IPS DF 19.7 (cell line): ENCODE measurements at places on chromosomes 3 and 15.

- DNase-seq = no peak
Observed at GRCh38 chr3:128706086-128706615, 19.8 kb upstream of the RAB7A start.

- DNase-seq = no peak
Observed at GRCh38 chr3:87053553-87053952, 62.6 kb upstream of the VGLL3 start.

DNA sequence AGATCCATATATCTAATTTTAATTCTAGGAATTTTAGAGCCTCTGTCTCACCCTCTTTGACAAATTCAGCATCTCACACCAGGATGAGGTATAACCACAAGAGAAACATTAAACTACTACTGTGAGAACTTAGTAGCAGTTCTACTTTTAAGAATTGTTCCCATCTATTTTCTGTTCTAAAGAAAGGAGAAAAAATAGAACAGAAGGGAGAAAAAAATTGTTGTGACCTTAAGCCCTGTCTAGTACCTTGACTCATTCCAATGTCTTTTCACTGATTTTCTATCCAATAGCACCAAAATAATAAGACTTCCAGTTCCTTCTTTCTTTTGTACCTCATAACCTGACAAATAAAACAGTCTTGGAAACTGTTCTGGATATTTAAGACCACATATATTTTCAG, 37.0 kb downstream of the FRMD5 start:
- DNase-seq = no peak

GRCh38 chr3:69787436-69788168, 48.3 kb downstream of the MITF start:
- no peak for DNase-seq

GRCh38 chr3:12695112-12695511, 31.2 kb upstream of the RAF1 start:
- DNase-seq = no peak

DNA sequence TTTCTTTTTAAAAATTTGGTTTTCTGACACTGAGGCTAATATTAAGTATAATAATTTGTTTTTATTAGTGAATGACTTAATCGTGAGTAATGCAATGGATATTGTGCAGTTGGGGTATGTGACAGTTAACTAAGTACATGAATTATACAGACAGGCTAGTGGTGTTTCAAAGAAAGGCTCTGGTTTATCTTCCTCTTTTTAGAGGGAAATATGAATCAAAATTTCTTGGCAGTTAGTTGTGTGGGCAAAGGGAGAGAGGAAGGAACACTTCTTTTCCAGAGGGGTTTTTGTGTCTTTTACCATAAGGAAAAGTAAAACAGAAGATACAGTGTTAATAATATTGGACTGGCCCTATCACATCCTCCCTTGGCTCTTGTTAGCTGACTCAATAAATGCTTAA, 2.7 kb downstream of the ZNF654 start:
- DNase-seq = no peak

DNA sequence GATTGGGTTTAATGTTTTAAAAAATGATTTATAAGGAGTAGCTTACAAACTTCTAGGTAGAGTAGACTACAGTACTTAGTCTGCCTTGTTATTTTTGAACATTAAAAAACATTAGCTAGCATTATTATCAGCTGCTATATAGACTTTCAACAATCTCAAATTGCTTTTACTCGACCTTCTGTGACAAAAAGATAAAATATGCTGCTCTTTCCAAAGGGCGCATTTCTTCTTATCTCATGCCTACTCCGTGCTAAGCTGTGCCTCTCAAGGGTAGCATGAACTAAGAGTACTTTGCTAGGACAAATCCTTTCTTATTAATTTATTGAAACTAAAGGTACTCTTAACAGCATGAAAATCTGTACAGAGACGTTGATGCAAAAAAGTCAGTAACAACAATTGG, 71.3 kb downstream of the SPRED1 start:
- no peak for DNase-seq

GRCh38 chr3:172070269-172070668, 30.9 kb downstream of the FNDC3B start:
- no peak for DNase-seq

DNA sequence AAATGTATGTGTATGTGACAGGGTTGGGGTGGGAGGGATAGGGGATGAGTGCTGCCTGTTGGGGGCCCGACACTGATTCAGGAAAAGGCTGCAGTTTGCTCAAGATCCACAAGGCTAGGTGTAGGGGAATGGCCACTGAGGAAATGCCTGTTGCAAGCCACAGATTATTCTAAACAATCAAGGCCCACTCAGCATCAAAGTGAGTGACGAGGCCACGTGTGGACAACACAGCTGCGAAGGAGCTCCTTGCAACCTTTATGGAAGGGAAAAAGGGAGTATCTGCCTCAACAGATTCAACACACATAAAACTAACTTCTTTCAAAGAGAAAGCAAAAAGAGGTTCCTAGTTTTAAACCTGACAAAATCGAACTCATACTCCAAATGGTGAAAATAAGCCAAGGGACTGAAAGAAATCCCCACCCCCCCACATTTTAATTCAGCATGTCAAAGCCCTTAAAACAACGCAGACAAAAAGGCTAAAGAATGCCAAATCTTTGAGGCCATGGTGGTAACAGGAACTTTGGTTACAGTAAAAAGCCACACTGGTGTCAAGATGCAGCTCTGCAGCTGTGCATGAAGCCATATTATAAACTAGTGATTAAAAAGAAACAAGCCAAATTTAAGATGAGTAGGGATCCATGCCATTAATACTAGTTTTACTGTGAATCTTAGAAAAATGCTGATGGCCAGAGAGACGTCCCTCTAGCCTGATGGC, 3.6 kb downstream of the POLG start:
- no peak for DNase-seq

DNA sequence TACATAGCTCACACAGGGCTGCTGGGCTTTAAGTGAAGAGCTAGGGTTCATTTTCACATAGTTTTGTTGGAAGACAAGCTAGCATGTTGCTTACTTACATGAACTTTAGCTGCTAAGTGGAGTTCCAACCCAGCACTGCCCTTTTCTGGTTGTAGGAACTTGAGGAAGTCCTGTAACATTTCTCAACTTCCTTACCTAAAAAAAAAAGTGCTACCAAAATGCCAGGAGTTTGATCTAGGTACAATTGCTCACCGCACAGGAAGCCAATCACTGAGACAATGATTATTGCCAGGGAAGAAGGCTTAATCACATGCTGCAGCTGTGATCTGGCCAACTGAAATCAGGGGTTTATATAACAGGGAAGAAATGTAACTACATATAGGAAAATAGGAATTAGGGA, 52.8 kb downstream of the IL12A start:
- no peak for DNase-seq

- DNase-seq = no peak
Observed at GRCh38 chr3:101884776-101885175, 35.5 kb downstream of the NFKBIZ start.

GRCh38 chr3:77380136-77380535, 340.2 kb downstream of the ROBO2 start:
- DNase-seq = no peak

DNA sequence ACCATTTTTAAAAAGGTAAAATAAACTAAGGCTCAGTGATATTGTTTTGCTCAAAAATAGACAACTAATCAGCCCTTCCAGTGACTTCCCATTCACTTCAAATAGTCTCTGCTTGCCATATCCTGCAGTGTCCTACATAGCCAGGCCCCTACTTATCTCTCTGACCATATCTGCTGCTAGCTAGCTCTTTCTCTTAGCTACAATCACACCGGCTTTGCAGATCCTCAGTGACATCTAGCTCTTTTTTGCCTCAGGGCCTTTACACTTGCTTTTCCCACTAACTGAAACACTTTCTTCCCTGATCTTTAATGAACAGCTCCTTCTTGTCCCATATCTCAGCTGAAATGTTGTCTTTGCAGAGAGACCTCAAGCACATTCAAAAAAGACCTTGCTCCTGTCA, 161.3 kb downstream of the IL5RA start:
- no peak for DNase-seq

DNA sequence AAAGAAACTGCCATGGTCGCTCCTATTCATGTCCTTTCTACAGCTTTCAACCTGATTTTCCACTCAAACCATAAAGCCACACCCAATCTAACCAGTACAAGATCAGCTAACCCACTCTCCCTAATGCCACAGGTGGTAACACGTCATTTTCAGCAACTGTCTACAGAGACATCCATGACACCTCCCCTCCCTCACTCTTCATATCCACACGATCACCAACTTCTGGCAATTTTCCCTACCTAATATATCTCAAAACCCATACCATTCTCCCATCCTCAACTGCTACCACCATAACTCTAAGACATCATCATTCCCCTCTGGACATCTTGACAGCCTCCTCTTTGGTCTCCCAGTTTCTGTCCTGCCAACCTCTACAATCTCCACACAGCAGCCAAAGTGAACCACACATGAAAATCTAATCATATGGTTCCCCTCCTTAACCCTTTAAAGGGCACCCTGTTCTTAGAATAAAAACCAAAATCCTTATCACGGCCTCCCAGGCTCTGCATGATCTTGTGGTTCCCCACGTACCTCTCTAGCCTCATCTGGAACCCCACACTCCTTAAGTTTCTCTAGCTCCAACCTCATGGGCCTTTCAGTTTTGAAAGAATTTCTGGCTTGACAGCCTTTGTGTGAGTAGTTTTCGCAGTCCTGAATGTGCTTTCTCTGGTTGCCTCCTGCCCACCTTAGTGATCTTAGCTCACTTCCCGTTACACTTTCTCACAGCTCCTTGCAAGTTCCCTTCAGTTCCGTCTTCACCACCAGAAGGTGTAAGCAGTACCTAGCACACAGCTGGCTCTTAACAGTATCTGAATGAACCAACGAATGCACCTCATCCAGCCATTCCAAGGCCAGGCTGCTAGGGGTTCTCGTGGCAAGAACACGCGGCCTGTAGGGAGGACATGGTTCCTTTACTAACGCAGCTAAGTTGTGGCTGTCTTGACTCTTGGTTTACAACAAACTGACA, 33.4 kb downstream of the SPINK8 start:
- DNase-seq = no peak

GRCh38 chr15:27025481-27025966, 54.5 kb downstream of the GABRG3 start:
- DNase-seq = no peak

- DNase-seq = no peak
Observed at GRCh38 chr15:71532994-71533393, 277.4 kb upstream of the NR2E3 start.

DNA sequence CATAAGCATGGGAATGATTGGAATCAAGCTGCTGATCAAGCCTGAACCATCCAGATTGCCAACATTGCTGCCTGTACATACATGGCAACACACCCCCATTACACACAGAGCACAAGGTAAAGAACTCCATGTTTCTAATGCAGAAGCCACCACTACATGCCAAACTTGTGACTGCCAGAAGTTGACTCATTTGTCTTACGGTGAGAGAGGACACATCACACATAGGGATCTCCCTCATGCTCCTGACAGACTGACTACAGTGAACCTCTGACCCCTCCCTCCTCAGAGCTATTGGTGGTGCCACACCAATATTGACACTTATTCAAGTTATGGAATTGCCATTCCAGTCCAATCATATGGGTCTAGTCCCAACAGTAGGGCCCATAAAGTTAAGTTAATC, 42.3 kb downstream of the EFHB start:
- DNase-seq = no peak

- DNase-seq = no peak
Observed at GRCh38 chr3:53129344-53129743, 891 bp downstream of the RFT1 start.

GRCh38 chr15:76756381-76756780, 148.8 kb downstream of the SCAPER start:
- DNase-seq = no peak

DNA sequence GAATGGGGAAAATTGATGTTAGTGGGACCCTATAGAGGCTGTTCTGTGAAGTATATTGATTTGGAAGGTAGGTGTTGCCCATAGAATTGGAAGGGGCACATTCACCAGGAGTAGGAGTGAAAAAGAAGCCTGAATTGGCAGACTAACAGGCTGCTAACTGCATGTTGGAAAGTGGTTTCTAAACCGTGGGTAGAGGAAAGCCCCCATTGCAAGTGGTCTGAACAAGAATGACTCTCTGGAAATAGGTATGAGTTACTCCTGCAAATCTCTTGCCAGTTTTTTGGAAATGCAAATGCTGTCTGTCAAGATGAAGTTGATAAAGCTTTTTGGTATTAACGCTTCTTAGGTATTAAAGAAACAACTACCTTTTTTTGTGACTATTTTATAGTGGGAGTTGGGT, 3.5 kb downstream of the UBE2E1 start:
- DNase-seq = no peak

DNA sequence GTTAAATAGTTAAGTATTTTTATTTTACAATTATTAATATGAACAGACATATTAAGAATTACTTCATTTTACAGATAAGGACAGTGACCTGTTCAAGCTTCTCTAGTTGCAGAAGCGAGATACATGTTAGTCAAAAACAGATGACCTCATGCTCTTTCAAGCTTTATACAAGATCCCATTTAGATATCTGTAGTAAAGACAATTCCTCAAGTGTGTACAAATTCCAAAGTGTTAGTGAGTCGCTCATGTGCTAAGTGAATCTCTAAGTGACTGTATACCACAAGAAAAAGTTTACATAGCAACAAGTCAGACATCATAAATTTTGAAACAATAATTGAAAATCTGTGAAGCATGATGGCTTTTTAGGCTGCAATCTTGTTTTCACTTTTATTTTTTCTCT, 293.8 kb downstream of the ROBO1 start:
- DNase-seq = no peak

DNA sequence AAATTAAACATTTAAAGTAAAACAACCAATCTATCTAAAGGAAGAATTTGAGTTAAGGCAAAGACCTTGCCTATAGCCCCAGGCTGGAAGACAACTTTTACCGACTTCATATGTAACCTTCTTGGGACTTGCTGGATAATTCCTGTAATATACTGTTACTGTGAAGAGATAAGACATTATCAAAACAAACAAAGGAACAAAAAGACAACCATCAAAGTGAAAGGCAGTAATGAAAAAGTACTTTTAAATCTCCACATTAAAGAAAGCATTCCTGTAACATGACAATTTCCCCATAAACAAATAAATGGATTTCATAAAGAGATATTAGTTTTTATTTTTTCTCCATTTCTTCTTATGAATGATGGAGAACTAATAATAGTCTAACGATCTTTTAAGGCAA, 2.4 kb downstream of the CMTM6 start:
- DNase-seq = no peak

- no peak for DNase-seq
Observed at GRCh38 chr3:12561397-12561796, 4.5 kb downstream of the MKRN2 start.

- DNase-seq = no peak
Observed at GRCh38 chr3:43054754-43055153, 51.1 kb downstream of the POMGNT2 start.
